ENCODE measurements at places on chromosomes 5 and 9. TPM values are rescaled to one million over a fixed set of nuclear protein-coding genes. Genes with fewer than 3 reads are reported as not detected.
A peak's percentile ranks its signal among the peaks of the same experiment; 100 is the strongest.

TNPO1 gene
- total RNA-seq, result 269 TPM

BTNL3 gene
- not detected for total RNA-seq

GRCh38 chr5:14665949-14666348 is 1.4 kb downstream of the OTULIN start:
- peak; percentile 43 for DNase-seq

GRCh38 chr5:51326844-51327243 is 56.4 kb upstream of the ISL1 start:
- no peak for DNase-seq

PCDHA7 gene
- 0.13 TPM for total RNA-seq

REEP2 gene
- 1.6 TPM for total RNA-seq

- DNase-seq, result no peak
These were observed 23.1 kb downstream of the GAS1 start for GRCh38 chr9:86924206-86924605.

GRCh38 chr5:112733586-112733985 is 4.1 kb upstream of the APC start:
- no peak for DNase-seq

- no peak for DNase-seq
These were observed 385.3 kb upstream of the WWC1 start for GRCh38 chr5:167905919-167906853.

DNA sequence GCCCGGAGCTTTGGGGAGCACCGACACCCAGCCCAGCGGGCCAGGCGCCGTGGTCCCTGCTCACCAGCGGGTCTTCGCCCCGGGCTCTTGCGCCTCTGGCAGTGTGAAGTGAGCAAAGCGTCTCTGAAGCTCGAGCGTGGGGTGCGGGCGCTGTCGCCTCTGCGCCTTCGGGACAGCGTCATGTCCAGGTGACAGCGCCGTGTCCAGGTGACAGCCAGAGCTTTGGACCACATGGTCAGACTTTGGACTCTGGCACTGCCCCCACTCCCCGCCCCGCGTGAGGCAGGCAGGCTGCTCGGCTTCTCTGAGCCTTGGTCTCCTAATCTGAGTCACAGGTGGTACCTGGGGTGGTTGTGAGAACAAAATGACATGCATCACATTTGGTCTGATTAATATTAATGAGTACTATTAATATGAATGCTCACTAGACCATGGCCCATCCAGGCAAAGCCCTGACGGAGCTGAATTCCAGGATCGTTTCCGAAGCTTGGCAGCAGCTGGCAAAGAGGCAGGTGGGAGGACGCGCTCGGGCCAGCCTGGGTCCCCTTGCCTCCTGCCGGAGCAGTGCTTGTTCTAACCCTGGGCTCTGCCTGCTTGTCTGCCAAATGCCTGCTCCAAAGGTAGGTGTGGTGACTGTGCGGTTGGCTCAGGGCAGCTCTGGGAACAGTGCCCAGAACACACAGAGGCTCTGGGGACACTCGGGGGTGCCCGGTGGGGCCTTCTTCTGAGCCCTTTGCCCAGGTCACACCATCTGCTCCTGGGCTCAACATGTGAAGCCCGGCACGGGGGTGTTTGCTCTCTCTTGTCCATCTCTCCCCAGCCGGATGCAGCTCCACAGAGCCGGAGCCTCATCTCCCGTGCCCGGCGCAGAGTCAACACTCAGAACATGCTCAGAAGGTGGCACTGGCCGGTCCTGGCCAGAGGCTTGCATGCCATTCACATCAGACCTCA is 157.1 kb downstream of the OLFM1 start:
- DNase-seq, result no peak

DNA sequence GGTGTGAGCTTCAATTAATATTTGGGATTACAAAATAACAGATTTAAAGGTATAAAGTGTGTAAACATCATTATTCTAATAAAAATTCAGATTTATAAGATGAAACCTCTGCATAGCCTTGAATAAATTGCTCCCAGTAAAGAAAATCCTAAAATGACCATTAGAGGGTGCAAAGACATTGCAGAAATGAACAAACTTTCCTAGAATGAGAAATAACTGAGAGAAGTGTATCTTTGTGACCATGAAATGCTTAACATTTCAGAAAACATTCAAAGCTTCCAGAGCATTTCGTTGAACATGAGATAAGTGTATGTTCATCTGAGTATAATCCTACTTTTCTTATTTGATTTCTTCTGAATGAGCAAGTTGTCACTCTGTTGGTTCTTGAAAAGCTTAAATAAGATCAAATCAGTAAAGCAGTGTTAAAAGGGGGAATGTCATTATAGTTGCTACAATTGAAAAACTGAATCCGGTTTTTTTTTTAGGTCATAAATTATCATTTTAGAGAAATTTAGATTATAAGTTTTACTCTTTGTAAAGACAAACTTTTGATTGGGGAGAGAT is 24.7 kb upstream of the NUDT12 start:
- peak; percentile 21 for DNase-seq

All from dermis microvascular lymphatic vessel endothelial cell (primary cell).